ENCODE measurements at places on chromosomes 16 and 17.

GRCh38 chr17:2485543-2485942, 26.1 kb downstream of the METTL16 start:
- no peak for DNase-seq

- DNase-seq = no peak
Measured at GRCh38 chr16:84729716-84730320, 30.0 kb downstream of the USP10 start.

DNA sequence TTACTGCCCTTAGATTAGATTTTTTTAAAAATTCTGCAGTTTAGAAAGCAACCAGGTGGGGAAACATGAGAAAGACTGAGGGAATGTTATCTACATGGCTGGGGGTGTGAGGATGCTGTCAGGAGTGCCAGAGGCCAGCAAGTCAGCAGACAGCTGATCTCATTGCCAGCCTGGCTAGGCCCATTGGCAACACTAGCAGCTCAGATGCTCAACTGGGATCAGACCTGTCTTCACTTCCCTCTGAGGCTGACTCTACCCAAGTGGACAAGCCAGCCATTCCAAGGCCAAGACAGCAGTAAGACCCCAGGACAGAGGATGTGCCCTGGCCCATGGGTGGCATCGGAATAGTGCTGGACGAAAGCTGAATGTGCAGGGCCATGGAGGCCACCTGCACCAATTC, 96.2 kb downstream of the TMEM132E start:
- DNase-seq = no peak

GRCh38 chr16:9225527-9226316, 134.3 kb downstream of the HAPSTR1 start:
- no peak for DNase-seq

- no peak for DNase-seq
Measured at GRCh38 chr16:74942977-74943918, 41.7 kb downstream of the WDR59 start.

DNA sequence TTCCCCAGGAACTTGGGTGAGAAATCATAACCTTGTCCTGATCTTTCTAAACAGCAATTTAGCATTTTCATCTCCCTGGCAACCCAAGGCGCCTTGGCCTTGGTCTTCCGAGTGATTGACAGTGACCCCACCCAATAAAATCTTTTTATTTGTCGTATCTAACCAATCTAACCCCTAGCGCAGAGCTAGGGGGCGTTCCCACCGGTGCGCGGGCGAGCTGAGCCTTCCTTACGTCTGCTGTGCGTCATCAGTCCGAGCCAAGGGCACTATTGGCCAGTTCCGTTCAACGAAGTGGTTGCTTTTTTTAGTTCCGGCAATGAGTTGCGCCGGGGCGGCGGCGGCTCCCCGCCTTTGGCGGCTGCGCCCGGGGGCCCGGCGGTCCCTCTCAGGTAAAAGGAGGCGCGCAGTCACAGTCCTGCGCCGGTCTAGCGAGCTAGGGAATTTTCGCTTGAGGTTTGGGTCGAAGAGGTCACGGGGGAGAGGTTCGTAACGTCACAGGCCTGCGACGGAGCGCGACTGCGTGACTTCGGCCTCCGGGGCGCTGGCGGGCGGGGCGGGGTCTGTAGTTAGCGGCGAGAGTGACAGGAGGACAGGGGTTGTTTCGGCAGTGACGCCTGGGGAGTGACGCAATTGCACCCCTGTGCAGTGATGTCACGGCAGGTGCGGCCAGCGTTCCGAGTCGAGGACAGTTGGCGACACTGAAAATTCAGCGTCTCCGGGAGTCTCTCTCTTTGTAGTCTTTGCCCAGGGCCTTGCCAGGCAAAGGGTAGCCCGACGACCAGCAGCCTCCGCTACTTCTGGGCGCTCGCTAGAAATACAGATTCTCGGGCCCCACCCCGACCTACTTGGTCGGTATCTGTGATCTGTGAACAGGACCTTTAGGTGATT, at the start of gene COQ7:
Gene COQ7 (plus strand): TSS at position 266 of the 888 bp plus-strand sequence. CDS start 51 bp downstream, at position 317.
- DNase-seq = peak; percentile 97

DNA sequence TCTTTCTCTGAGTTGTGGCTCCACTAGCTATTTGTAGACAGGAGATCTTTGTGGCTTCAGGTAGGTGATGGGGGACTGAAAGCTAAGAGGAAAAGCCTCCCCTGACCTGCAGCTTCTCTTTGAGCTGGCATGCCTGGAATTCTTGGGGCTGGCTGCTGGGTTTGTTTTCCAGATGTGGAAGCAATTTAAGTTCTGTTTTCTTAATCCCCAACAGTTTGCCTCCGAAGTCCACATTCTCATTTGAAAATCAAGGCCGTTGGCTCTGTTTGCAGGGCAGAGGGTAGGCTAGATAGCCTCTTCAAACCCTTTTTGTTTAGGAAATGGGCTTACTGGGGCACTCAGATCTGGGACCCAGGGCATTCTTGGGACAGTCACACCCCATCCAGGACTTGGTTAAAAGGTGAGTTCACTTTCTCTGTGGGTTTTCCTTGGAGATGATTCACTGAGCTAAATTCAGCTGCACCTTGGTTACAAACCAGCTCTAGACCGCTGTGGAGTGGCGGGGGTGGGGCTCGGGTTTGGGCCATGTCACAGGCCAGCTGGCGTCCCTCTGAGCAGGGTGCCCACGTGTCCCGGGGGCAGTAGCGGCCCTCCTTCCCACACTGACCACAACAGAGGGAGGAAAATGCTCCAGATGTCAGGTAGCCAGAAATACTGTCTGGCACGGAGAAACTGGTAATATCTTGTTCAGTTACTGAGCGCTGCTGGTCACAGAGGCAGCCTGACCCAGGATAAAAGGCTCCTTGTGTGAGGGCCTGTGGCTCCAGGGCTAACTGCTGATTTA, 108.5 kb downstream of the RAB11FIP4 start:
- DNase-seq = no peak

DNA sequence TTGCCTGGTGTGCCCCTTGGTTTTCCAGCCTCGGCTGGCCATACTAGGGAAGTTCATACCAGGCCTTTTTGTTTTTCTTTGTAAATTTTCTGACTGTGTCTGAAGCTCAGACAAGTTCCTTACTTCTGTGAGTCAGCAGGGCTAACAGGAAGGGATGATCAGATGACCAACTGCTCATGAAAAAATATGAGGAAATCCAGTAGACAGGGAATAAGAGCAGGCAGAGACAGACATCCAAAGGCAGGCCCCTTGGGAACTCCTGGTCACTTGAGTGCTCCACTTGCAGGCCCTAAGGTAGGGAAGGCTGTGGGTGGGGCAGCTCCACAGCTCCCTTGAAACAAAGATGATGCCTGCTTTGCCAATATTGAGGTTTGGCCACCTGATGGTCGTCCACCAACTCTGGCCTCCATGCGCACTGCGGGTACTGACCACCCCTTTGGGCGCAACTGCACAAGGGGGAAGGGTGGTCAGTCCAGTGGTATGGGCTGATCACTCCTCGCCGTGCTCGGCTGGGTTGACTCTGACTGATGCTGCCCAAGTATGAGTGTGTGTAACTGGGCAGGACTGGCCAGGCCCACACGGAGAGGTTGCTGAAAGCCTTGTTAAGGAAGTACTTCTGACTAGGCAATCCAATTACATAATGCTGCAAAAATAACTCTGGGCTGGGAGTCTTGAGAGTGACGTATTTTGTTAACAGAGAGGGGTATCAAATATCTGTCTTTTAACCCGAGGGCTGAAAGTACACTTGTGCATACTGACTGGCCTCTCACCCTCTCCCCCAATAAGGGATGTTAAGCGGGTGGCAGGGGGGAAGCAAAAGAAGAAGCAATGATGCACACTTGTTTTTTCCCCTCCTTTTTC, 20.8 kb upstream of the ZFHX3 start:
- DNase-seq = no peak

GRCh38 chr16:51359141-51359955, 208.3 kb upstream of the SALL1 start:
- no peak for DNase-seq

- DNase-seq = peak; percentile 78
Measured at GRCh38 chr16:29007730-29008593, 23.1 kb downstream of the LAT start.

DNA sequence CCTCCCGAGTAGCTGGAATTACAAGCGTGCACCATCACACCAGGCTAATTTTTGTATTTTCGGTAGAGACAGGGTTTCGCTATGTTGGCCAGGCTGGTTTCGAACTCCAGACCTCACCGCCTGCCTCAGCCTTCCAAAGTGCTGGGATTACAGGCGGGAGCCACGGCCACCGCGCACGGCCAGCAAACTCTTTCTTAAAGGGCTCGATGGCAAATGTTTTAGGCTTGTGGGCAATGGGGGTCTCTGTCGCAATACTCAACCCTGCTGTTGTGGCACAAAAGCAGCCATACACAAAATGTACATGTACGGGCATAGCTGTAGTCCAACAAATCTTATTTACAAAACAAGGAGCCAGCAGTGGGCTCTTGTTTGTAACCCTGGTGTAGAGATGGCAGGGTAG, 18.4 kb downstream of the PARN start:
- no peak for DNase-seq

GRCh38 chr17:48440669-48441068, 10.7 kb upstream of the SKAP1 start:
- DNase-seq = no peak

DNA sequence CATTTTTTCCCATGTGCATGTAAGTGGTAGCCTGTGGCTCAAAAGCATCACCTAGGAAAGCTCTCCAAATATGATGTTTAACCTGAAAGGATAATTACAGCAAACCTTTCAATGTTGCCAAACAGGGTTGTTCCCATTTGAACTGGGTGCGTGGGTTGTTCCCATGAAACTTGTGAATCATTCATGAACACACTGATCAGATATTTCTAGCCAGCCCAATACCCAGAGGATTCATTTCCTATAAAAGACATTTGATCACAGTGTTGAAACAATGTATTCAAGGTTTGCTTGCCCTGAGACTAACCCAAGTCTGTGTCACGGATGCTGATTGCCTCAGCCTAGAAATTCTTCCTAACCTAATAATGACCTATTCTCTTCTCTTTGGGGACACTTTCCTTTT, 12.9 kb downstream of the KRT39 start:
- DNase-seq = no peak

DNA sequence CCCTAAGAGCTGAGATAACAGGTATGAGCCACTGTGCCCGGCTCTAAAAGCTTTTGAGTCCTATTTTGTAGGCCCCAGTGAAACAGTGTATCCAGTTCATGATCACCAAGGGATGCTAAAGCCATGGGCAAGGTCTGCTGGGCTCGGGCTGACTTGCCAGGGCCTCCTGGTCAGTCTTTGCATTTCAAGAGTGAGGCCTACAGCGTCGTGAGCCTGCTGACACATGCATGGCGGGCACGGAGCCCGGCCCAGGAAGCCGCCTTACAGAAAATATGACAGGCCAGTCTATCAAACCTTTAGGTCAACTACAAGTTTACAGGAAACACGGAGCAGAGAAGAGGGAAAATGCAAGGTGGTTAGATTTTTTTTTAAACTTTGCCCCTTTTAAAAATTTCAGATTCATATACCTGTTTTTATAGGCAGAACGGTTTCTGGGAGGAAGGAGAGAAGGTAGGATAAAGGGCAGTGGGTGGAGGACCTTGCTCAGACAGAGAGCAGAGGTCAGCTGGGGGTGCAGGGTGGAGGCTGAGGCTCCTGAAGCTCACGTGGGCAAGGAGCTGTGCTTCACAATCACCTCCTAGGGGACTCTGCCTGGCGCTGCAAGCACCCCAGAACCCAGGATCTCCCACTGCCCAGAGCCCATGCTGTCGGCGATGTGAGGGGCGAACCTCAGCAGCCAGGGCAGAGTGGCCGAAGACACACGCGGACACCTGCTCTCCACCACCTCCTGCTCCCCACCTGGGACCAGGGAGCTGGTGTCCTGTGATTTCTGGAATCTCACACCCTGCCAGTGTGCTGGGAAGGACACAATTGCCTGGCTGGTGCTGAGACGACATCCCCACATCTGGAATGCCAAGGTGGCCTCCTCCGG, 21.3 kb downstream of the C16orf95 start:
- DNase-seq = no peak

- no peak for DNase-seq
Measured at GRCh38 chr17:37792787-37793186, 47.9 kb upstream of the HNF1B start.

- no peak for DNase-seq
Measured at GRCh38 chr17:43528319-43528987, 17.7 kb downstream of the ETV4 start.

DNA sequence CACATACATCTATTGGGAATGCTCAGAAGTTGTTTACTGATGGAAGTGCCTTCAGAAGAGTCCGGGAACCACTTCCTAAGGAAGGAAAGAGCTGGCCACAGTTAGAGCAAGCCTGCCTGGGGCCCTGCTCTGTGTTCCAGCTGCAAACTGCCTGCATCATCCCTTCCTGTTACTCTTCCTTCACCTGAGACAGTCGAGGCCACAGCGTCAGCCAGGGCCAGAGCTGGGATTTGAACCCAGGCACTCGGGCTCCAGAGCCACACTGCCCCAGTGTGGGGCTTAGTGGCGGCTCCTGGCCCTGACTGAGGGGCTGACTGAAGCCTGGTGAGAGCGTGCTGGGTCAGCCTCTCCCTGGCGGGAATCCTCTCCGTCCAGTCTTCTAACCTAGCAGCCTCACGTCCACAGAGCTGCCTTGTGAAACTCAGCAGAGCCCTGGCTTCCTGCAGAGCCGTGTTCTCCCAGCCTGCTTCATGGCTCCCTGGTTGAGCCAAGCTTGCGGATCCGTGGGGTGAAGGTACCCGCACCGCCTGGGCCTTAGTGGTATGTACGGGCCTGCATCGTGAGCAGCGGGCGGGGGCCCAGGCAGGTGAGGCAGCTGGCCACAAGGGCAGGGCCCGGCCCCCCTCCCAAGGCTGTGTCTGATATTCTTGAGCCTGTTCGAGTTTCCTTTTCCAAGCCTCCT, 4.6 kb upstream of the C17orf99 start:
- no peak for DNase-seq

DNA sequence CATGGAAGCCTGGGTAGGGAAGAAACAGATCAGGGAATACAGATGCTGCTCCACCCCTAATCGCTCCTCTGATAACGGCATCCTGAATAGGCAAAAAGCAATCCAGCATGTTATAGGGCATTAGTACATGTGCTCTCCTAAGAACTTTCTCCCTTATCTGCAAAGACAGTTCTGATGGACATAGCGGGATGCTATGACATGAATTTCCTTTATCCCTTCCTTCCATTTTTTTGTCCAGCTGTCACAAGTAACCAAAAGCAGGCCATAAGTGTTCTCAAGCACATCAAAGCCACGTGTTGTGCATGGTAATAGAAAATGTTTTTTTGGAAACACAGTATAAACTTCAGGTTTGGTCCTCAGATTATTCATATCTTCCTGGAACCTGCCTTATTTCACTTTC, 141.4 kb upstream of the MON1B start:
- no peak for DNase-seq

- no peak for DNase-seq
Measured at GRCh38 chr16:69055008-69055407, 50.4 kb upstream of the HAS3 start.

DNA sequence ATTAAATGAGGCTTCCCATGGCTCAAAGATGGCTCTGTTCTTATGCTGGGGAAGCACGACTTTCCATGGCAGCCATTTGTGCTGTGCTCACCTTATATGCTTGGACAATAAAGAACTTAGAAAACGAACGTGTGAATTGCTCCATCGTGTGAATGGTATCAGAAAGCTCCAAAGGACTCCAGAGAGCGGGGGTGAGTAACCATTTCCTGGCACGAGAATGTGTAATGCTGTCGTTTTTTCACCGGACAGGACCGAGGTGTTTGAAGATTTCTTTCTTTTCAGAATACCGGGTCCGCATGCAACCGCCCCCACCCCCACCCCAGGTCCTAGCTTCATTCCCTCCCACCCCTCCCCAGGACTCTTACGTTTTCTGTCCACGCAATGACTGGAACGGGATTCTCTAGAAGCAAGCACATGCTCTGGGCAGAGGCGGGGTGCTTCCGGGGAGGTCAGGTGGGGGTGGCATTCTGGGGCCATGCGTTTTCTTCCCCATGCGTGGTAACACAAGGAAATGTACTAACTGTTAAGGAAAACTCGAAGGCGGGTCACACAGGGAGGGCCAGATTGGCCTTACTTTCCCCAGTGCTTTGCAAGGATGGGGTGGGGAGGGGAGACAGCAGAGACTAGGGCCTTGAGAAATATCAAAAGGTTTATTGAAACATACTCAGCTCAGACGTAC, 26.2 kb downstream of the GPRC5B start:
- DNase-seq = no peak

All from stimulated activated CD4-positive, alpha-beta T cell treated with anti-CD3 and anti-CD28 coated beads, Interleukin-15, amount 100 ng/mL, for 48 hours (primary cell).